ENCODE measurements at places on chromosomes 1 and 21. TPM values are rescaled to one million over a fixed set of nuclear protein-coding genes. Genes with fewer than 3 reads are reported as not detected.

The LCE1C gene
- total RNA-seq, result not detected

The FCRL2 gene
- total RNA-seq, result not detected

The DIP2A gene
- 30.8 TPM for total RNA-seq

The TESK2 gene
- 5.6 TPM for total RNA-seq

The DNALI1 gene
- 8.1 TPM for total RNA-seq

The PTPN7 gene
- total RNA-seq, result not detected

The SH2D5 gene
- 3.0 TPM for total RNA-seq

The HMGCS2 gene
- not detected for total RNA-seq

The TRIM67 gene
- total RNA-seq, result 0.22 TPM

Measured in articular chondrocyte of knee joint (primary cell).